ENCODE measurements at places on chromosomes 1 and 21.

- DNase-seq, result no peak
Measured at GRCh38 chr1:221069178-221069903, 190.1 kb downstream of the HLX start.

GRCh38 chr1:161000736-161001480, 20.0 kb downstream of the F11R start:
- DNase-seq, result no peak

GRCh38 chr1:91770667-91771268, 115.2 kb downstream of the TGFBR3 start:
- DNase-seq, result no peak

DNA sequence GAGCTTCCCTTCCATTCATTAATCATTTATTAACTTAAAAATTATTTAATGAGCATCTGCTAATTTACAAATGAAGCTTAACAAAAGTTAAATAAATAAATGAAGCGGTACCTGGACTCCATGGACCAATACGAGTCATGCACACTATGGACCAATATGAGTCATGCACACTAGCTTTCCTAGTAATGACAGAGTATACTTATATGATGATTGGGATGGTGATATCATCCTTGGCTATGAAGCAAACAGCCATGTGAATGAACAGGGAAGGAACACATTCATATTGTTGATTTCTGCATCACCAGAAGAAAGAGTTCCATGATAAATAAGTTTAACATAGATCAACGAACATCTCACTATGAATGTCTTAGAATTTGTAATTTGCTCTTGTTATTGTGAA, 109.9 kb downstream of the SPAG17 start:
- no peak for DNase-seq

DNA sequence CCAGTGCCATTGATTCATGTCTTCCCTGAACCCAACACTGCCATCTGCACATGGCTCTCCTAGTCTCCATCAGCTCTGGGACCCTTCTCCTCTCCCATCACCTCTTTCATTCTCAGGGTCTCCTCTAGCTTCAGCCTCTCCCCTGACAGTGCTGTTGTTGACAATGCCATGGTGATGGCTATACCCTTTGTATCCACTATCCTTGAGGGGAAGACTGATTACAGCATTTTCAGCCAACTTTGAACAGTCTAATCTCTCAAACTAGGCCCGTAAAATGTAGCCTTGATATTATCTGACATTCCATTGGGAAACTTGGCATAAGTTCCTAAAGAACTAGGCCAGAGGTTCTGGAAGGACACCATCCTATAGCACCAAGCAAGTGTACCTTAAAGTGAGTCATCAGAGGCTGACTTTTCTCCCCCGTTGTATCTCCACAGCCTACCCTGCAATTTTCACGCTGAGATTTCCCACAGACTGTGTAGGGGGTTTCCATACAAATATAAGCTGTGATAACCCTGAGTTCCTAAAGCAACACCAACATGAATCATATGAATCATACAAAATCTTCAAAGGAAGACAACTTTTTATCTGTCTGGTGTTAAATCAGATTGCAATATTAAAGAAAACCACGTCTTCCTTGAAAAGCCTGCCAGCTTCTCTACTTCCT, 5.8 kb downstream of the HAO2 start:
- DNase-seq, result no peak

- no peak for DNase-seq
Measured at GRCh38 chr1:147786536-147786935, 26.1 kb upstream of the GJA5 start.

- DNase-seq, result no peak
Measured at GRCh38 chr1:65310078-65310587, 790 bp downstream of the DNAJC6 start.

- DNase-seq, result no peak
Measured at GRCh38 chr1:183105449-183105848, 80.6 kb upstream of the LAMC2 start.

DNA sequence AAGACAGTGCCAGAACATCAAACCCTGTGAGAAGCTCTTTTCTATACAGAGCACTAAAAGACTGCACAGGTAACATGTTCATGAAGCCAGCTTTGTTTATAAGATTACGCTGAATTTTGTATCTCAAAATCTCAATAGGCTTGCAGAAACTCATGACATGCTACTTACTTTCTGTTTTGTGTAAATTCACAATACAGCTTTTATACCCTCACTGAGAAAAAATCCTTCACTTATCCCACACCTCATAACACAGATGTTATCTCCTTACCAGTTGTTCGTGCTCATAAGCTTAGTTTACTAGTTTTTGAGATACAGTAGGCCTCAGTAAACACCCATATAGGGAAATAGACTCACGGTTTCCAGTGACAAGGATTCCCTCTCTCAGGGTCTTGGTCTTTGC, 24.1 kb upstream of the GBP2 start:
- DNase-seq, result no peak

- no peak for DNase-seq
Measured at GRCh38 chr1:198295971-198296370, 139.2 kb downstream of the NEK7 start.

DNA sequence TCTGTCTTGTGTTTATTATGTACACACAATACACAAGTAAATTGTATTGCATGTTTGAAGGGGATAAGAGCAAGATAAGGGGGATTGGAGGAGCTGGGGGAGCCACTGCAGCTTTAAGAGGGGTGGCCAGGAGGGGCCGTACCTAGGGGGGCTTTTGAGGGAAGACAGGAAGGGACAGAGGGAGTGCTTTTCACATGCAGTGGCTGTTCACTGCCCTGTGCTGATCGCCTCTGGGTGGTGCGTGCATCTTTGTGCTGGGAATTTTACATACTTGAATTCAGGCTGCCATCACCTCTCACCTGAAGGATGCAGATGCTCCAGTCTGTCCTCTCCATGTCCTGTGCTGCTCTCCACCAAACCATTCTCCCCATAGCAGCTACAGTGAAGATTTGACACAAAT, 179.5 kb downstream of the PTPRU start:
- no peak for DNase-seq

GRCh38 chr1:21233490-21233889, 56.8 kb downstream of the ECE1 start:
- DNase-seq, result no peak

DNA sequence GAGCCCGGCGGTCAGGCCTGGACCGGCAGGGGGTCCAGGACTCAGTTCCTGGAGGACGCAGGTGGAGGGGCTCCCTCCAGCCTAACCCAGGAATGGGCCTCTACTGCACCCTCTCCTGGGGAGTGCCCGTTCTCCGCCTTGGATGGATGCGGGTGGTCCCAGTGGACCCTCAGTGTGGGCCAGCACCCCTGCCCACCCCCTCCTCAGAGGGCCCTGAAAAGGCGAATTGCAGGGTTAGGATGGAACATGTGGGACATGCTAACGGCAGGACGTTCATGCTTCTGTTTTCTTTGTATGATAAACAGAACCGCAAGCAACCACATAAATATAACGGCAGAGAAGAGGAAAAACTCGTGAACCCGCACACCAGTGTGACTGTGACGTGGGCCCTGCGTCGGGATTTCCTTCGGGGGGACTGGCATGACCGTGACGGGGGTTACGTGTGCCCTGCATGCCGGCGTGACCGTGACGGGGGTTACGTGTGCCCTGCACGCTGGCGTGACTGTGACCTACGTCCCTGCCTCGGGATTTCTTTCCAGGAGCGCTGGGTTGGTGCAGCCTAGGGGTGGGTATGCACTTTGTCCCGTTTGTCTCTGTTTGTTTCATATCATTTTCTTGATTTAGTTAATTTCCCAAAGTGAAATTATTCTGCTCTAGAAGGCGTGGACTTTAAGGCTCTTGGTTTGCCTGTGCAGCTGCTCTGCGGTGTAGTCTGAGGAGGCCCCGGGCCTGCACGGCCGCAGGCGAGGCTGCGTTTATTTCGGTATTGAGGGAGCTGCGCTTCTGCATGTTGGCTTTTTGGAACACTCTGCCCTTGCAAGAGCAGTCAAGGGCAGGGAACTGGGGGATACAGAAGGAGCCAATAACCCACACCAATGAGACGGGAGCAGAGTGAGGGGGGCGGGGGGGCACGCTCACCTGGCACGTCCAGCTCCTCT, 3.1 kb downstream of the FTCD start:
- DNase-seq, result no peak

DNA sequence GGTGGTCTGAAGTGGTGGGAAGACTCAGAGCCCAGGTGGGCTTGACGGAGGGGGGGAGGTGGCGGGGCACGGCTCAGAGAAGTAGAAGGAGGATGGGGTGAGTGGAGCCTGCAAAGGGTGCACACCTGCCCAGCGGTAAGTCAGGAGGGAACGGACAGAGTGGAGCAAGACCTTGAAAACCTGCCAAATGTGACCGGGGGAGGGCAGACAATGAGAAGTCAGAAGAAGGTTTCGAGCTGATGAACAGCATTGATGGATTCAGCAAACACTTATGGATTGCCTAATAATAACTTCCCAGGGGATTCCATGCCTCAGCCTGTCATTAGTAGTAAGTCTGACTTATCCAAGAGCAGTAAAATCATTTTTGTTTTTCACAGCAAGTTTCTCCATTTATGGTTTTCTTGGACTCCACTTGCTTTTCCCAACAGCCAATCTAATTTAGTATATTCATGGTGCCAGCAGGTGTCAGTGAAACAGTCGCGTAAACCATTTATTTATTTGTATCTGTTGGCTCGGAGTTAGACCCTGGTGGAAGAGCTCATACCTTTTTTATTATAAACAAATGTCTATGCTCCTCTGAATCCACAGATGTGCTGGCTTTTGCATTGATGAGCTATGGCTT, 279.1 kb downstream of the PCP4 start:
- DNase-seq, result no peak

DNA sequence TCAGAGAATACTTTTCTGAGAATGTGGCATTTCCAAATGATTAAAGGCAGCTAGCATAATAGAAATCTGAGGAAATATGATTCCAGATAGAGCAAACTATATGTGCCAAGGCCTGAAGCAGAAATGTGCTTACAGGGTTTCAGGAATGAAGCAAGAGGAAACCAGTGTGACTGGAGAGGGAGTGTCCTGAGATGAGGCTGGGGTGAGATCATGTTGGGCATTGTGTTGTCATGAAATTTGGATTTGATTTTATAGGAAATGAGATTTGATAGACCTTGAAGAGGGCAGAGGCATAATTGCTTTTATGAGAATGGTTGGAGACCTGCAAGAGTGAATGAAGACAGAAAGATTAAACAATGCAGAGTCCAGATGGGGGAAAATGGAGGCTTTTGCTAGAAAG, 338.1 kb upstream of the SNX7 start:
- DNase-seq, result no peak

- no peak for DNase-seq
Measured at GRCh38 chr1:65881067-65881594, 88.4 kb downstream of the PDE4B start.

DNA sequence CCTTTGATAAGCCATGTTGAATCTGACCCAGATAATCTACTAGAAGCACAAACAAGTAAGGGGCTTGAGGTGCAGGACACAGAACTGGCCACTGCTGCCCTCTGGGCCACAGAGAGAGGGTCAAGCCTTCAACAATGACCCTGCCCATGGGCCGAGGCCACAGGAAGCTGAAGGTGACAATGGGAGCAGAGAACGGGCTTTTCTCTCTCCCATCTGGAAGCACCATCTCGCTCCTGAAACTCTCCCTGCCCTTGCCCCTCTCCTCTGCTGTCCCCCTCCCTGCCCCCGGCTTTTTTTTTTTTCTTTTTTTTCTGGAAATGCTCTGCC, 133.1 kb upstream of the DUSP10 start:
- no peak for DNase-seq

DNA sequence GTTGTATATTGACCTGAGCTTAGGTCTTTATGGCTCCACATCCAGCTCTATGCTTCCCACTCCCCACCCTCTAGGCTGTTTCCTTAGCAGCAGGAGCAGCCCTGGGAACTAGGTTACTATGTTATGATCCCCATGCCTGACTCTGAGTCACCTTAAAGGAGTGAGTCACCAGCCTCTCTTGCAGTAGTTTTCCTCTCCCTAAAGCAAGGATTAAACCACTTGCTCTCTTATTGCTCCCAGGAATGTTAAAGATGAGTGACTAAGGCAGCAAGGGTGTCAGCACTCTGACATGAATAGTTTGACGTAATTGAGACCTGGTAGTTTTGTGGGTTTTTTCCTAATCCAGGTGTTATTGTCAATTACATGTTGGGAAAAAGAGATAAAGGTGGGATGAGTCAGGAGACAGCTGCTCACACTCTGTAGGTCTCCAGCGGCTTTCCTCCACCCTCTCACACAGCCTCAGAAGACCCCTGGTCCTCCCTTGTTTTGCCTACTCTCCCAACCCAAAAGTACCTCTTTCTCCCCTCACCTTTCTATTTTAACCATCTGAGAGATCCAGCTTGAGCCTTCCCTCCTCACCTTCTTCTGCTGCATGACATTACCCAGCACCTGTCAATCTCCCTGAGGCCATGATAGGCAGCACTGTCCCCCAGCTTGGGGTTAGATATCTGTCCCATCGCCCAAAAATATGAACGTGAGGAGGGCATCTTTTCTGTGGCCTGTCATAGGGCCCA, 369.1 kb upstream of the VAMP3 start:
- DNase-seq, result no peak

GRCh38 chr1:1320666-1321448, 3.6 kb downstream of the INTS11 start:
- DNase-seq, result no peak

GRCh38 chr1:179831852-179832699, 45.5 kb downstream of the TOR1AIP2 start:
- no peak for DNase-seq

DNA sequence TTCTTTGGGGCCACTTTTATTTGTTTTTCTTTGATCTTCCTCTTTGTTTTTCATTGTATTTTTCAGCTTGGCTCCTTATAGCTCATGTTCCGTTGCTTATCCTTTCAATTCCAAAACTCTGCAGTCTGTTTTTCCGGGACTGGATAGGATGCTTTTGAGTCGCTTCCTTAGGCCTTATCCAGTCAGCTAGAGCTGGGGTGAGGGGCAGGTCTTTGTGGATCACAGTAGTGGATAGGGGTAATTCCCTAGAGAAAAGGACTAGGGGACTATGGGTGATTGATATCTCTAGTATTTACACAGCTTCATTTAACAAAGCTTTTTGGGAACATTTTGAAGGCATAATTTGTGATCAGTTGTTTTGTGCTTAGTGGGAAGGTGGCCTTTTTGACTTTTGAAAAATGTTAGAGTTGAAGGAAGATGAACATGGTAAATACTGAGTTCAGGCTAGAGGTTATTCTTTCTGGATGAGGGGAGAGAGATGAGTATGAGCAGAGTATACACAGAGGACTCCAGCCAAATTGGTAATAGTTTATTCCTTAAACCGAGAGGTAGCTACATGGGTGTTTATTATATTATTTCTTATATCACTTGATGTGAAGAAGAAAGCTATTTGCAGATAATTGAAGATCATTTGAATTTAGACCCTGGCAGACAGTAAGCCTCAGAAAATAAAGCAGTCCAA, 22.5 kb downstream of the CEP350 start:
- DNase-seq, result no peak

GRCh38 chr1:99627615-99628014, 18.3 kb upstream of the PALMD start:
- DNase-seq, result no peak

DNA sequence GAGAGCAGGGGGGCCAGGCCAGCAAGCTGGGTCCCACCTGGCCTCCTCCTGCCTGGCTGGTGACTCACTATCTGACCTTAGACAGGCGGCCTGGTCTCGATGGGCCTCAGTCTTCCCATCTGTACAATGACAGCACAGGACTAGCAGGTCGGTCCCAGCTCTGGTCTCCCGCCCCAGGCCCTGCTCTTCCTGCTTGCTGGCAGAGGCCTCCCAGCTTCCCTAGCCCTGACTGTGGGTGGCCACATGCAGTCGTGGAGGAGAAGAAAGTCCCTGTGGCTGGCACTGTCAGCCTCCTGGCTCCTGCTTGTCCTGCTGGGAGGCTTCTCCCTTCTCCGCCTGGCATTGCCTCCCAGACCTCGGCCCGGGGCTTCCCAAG, 817 bp downstream of the EXTL1 start:
- no peak for DNase-seq

Measured in stimulated activated CD4-positive, alpha-beta T cell treated with anti-CD3 and anti-CD28 coated beads, Interleukin-1b, Interleukin-23, amount 100 ng/mL, for 1 hour (primary cell).